SJCRH30 (cell line): ENCODE measurements at places on chromosomes 7 and 10.

DNA sequence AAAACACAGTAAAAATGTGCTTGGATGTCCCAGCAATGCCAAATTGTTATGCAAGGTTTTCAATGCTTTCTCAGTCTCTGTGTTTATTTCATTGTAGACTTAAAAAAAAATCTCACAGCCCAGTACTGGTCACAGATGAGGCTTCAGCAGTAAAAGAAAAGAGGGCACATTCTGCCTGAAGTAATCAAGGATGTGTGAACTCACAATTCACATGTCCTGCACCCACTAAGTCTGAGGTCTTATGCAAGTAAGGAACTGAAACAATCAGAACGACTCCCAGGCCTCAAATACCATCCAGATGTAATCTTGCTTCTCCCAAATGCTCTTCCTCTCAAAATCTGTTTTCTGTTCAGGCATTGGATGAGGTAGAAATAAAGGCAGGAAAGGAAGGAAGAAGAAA is 33.7 kb downstream of the ADRB1 start:
- DNase-seq = no peak

DNA sequence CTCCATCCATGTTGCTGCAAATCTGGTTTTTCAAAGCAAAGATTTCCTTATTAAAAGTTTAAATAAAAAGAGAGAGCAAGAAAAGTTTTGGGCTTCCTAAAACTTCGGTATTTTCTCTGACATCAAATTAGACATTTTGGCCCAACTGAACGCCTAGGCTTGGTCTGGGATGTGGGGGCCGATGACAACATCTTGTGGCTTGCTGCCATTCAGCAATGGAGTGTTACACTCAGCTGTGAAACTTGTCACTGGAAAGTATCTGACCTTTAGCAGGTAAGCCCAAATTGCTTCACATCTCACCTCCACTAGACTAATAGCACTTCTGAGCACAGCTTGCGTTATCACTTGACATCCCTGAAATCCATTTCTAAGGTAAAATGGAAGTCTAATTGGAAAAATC is 320.6 kb downstream of the GATA3 start:
- no peak for DNase-seq

- no peak for DNase-seq
Measured at GRCh38 chr10:69009360-69009759, 20.8 kb downstream of the KIFBP start.

DNA sequence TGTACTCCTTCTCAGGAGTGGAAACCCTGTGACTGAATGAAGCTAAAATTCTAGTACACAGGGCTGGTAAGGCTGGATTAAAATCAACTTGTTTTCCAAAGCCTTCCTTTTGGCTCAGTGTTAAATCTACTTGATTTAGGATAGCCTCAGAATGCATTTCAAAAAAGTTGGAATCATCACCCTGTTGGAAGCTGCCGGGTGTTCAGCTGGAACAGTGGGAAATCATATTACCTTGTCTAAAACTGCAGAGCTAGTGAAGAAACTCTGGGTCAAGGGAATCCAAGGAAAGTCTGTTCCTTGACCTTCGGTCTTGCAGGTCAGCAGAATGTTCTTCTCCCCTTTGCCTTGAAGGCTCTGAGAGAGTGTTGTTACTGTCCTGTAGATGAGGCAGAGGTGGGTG is 252.1 kb upstream of the INHBA start:
- DNase-seq = no peak

GRCh38 chr7:21430575-21430954 is 2.7 kb downstream of the SP4 start:
- no peak for DNase-seq
